Stimulated activated CD8-positive, alpha-beta memory T cell treated with anti-CD3 and anti-CD28 coated beads, Interleukin-4, amount 100 ng/mL, for 4 hours (primary cell): ENCODE measurements at places on chromosomes 7 and 10.

DNA sequence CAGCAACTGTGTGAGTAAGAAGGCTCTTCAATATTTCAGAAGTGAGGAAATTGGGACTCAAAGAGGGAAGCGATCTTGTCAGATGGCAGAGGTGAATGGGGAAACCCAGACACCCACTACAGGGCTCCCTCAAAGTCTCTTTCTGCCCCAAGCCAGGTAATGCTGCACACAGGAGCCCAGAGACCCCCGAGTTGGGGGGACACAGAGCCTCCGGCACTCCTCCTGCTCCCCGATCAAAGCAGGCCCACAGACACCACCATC lies 139.4 kb downstream of the TNS3 start:
- DNase-seq, result no peak

- DNase-seq, result peak; percentile 72
Observed at GRCh38 chr10:15209827-15210509, 41.5 kb upstream of the NMT2 start.

- no peak for DNase-seq
Observed at GRCh38 chr10:110601581-110601980, 34.1 kb downstream of the SMC3 start.

DNA sequence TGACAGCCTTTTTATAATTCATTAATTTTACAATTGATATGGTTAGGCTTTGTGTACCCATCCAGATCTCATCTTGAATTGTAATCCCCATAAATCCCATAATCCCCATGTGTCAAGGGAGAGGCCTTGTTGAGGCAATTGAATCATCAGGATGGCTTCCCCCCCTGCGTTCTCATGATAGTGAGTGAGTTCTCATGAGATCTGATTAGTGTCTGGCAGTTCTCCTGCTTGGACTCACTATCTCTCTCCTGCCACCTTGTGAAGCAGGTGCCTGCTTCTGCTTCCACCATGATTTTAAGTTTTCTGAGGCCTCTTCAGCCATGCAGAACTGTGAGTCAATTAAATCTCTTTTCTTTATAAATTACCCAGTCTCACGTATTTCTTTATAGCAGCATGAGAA lies 165.7 kb upstream of the GNAI1 start:
- no peak for DNase-seq

GRCh38 chr10:22666287-22667092 lies 47.9 kb downstream of the PIP4K2A start:
- no peak for DNase-seq

DNA sequence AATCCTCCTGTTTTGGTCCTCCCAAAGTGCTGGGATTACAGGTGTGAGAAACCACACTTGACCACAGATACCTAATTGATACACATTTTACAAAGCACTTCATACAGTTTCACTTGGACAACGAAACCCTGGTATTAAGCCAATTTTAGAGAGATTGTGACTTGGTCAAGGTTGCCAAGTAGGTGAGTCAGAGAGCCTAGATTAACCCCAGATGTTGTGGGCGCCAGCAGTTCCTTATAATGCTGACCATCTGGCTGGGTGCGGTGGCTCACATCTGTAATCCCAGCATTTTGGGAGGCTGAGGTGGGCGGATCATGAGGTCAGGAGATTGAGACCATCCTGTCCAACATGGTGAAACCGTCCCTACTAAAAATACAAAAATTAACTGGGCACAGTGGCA lies 4.9 kb upstream of the PHKG1 start:
- no peak for DNase-seq

GRCh38 chr10:43306899-43307298 lies 40.0 kb upstream of the RASGEF1A start:
- DNase-seq, result no peak

DNA sequence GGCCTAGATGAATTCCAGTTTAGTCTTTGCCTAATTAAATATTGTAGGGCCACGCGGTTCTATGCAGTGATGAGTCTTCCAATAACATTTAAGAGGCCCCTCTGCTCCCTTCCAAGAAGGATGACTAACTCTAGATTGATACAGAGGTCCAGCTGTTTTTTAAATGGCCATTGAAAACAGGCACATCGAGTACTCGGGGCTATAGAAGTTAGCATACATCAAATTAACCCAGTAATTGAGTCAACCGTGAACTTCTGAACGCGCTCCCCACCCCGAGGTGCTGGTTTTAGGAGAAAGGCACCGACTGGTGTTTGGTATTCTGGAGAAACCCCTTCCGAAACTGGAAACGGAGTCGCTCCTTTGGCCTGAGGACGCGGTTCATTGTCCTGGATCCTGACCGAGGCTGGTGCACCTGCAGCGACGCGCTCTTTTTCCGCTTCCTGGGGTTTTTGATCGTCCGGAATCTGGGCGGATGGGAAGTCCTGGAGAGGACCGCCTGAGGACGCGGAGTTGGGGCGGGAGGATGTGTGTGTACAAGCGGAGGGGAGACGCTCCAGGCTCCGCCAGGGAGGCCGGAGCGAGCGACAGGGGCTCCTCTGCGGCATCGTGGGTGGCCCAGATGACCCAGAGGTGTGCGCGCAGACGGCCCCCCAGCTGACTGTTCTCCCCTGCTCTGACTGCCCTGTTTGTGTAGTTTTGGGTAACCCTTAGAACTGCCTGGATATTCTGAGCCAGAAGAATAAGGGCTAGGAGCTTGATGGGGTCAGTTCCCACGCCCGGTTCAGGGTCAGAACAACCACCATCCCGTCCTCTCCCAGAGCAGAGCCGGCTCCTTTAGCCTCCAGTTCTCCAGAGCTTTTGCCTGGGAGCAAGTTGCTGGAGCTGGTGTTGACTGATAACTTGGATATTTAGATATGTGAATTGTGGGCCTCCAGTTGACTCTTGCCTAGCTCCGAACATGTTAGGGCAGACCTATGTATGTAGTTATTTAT lies 711 bp downstream of the FAM221A start:
- DNase-seq, result no peak

DNA sequence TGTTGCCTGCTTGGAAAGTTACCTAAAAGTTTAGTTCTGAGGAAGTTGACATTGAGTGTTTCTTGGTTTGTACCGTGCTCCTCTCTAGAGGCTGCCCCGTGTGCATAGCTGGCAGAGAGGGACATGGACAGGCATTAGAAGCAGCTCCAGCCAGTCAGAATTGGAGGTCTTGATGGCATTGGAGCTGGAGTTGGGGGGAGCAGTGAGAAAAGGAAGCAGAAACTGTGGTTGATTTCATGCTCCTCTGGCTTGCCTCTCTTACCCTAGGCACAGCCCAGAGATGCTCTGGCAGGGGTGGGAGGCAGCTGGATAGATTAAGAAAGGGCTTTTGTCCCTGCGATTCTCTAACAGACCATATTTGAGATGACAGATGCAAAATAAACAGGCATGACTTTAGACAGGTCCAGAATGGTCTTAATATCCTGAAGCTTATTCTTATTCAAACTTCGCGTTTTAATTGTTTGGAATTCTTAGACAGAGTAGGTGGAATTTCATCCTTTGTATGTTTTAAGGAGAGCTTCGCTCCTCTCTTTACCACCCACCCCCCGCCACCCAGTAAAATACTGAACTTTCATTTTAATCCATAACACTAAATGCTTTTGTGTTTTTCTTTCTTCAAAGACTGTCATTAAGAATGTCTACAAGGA lies 73.5 kb upstream of the GLCCI1 start:
- no peak for DNase-seq

DNA sequence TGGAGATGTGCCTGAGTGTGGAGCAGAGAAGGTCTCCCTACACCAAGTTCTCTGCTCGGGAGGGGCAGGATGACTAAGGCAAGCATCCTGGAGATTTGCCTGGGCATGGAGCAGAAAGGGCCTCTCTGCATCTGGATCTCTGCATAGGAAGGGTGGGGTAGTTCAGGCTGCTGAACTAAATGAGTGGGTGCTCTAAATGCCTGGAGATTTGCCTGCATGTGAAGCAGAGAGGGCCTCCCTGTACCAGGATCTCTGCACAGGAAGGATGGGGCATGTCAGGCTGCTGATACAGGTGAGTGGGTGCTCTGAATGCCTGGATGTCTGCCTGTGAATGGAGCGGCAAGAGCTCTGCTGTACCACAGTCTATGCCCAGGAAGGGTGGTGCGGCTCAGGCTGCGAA lies 680.7 kb downstream of the SUGCT start:
- DNase-seq, result no peak

- DNase-seq, result no peak
Observed at GRCh38 chr7:50393076-50393475, 57.1 kb downstream of the FIGNL1 start.

DNA sequence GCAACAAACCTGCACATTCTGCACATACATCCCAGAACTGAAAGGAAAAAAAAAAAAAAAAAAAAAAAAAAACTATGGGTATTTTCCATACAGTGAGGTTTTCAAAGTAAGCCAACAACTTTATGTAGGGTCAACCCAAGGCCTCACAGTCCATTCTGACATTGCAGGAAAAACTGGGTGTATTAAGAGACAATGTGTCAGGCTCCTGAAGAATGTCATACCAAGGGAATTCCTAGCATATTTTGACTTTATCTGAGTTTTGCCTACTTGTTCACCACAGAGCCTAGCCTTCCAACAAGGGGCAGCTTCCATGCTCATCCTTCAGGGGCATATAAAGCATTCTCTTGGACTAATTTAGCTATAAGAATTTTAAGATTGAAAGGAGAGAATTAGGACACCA lies 368.9 kb downstream of the PLXDC2 start:
- DNase-seq, result no peak

DNA sequence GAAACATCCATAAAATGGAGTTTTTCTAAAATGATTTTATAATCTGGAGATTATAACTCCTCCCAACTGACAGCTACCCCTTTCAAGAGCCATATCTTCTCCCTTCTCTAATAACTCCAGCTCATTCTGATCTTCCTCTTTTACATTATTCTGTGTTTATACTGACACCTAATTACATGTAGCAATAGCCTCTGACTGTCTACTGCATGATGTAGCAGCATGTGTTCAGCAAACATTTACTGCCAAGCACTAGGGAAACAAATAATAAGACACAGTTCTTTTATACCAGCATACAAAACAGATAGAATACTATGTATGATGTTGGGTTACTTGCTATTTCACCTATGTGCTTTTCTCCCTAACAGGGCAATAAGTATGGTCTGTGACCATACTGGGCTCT lies 20.7 kb downstream of the RBM28 start:
- no peak for DNase-seq

GRCh38 chr10:21099291-21100062 lies 202.4 kb upstream of the NEBL start:
- no peak for DNase-seq

DNA sequence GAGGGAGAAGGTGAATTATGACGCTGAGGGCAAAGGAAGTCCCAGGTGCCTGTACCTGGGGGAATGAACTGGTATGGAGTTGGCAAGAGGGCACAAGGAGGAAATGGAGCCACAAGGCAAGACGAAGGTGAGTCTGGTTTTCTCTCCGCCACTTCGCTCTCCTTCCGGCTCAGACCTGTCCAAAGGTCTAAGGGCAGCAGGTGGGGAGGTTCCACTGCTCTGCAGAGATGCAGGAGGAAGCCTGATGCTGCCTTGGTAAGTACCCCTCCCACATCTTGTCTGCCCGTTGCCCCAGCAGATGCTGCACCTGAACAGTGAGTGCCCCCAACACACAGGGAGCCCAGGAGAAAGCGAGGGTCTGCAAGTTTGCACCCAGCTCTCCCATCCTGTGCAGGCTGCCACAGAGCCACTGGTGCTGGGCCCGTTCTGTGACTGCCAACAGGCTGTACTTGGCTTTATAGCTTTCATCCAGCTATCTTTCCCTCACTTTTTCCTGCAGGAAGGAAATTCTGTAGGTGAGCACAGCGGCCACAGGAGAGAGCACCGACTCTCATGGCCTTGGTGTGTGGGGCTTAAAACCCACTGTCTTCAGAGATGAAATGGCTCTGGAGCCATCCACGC lies 235.2 kb downstream of the COBL start:
- no peak for DNase-seq

DNA sequence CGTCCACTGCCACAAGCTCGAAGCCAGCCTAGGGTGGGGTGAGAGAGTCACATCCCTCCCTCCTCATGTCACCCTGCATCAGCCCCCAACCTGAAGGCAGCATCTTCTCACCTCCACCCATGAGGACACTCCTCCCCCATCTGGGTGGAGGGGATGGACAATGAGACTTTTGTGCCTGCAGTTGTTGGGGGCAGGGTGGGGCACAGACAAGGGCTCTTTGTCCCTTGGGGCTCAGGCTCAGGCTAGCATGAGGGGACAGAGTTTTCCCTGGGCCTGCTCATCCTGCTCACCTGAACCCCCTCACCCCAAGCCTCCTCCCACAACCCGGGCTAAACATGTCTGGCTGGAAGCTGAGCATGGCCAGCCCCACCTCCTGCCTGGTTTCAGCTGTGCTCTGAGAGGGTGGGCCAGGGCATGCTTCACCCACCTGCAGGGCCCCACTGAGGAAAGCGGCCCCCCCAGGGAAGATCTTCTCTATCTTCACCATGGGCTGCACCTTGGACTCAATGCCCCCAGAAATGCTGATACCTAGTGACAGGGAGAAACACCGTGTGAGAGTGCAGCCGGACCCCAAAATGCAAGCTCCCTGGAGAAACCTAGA lies 9.3 kb downstream of the LZTS2 start:
- no peak for DNase-seq

- DNase-seq, result no peak
Observed at GRCh38 chr7:54469740-54470139, 72.4 kb upstream of the VSTM2A start.
